ENCODE measurements at places on chromosomes 1 and 21.

GRCh38 chr1:55214934-55215193 is 300 bp downstream of the USP24 start:
- H3K4me3 ChIP-seq: peak overlapping the region; percentile 92
- no peaks in the 10 kb centered on the region for H3K27me3 ChIP-seq
- H3K4me1 ChIP-seq: peaks cover 63% of the 10 kb centered on the region
- peak overlapping the region; percentile 98 for H3K27ac ChIP-seq
- H3K36me3 ChIP-seq: no peaks in the 10 kb centered on the region
- DNase-seq: no peak

DNA sequence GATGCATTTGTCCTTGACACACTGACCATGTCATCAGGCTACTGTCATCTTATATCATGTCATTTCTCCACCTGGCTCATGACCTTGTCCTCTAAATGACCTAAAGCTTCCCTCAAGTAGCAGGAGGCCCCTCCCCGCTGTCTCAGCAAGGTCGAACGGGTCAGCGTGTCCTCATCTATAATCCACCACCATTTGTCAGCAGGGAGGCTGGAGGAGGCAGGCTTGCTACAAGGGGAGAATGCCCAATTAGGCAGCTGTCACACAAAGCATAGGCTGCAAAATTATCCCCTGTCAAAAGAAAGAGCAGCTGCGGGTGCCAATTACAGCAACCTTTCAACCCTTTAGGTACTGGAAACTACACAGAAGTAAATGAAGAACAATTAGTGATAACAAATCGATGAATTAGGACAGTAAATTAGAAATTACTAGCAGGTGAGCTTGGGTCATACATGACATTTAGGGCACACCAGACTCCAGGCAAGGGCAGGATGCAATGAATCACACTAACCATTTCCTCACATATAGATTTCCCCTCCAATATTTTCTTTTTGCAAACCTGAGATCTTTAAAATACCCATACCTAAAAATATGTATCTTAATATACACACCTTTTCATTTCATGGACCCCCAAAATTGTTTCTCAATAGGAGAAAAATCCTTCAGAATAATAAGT is 61.2 kb downstream of the NRIP1 start:
- H3K4me1 ChIP-seq: peaks cover 85% of the 10 kb centered on the region
- H3K36me3 ChIP-seq: no peaks in the 10 kb centered on the region
- H3K4me3 ChIP-seq: no peak overlapping the region
- H3K27ac ChIP-seq: no peak overlapping the region
- no peak for DNase-seq
- no peaks in the 10 kb centered on the region for H3K27me3 ChIP-seq

DNA sequence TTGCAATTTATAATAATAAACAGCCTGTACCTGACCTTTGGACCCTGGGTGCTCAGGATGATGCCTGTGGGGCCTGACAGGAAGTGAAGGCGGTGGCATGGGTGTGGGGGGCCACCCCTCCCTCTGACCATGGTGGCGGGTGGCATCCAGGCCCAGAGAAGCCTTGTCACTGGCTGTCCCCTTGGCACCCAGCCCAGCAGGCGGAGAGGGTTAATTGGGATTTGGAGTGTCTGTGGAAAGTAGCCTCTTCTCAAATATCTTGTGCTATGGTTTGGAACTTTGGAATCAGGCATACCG is 20.5 kb downstream of the SOX13 start:
- H3K4me1 ChIP-seq: peaks cover 76% of the 10 kb centered on the region
- no peak overlapping the region for H3K4me3 ChIP-seq
- peak overlapping the region; percentile 40 for H3K27ac ChIP-seq
- no peaks in the 10 kb centered on the region for H3K27me3 ChIP-seq

- H3K4me3 ChIP-seq: no peak overlapping the region
- no peaks in the 10 kb centered on the region for H3K4me1 ChIP-seq
- no peak overlapping the region for H3K27ac ChIP-seq
- DNase-seq: no peak
These were observed 22.2 kb downstream of the FAM151A start for GRCh38 chr1:54600947-54601721.

DNA sequence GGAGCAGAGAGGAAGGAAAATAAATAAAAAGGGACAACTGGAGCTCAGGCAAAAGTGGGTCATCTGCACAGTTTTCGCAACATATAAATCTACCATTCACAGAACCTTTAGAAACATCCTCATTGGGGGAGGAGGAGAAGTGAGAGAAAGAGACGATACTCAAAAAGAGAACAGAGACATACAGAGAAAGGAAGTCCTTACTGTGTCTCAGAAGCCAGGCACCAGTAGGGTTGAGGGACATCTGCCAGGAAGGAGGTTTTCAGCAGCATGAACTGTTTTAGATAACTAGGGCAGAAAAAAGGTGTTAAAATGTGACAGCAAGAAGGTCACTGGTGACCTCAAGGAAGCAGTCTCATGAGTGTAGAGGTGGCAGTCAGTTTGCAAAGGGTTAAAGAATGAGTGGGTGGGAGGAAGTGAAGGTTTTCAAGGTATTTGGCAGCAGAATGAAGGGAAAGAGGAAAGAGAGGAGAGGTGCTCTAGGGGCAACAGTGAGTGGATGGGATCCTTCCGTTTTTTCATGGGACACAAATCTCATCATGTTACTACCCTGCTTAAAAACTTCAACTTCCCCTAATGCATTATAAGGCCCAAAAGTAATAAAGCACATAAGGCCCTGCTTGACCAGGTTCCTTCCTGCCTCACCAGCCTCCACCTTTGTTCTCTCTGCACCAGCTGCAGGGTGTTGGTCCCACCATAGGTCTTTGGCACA is 9.5 kb downstream of the JAK1 start:
- no peak for DNase-seq
- no peaks in the 10 kb centered on the region for H3K36me3 ChIP-seq
- peaks cover 94% of the 10 kb centered on the region for H3K4me1 ChIP-seq
- H3K4me3 ChIP-seq: no peak overlapping the region
- H3K27ac ChIP-seq: no peak overlapping the region
